Activated CD4-positive, alpha-beta T cell treated with anti-CD3 and anti-CD28 coated beads, Interleukin-2, amount 50 U/mL, for 1 hour (primary cell): ENCODE measurements at places on chromosomes 2 and 18.

- no peak for DNase-seq
Observed at GRCh38 chr2:16123421-16123820, 183.1 kb downstream of the MYCN start.

- DNase-seq = no peak
Observed at GRCh38 chr18:50097702-50098101, 97.2 kb downstream of the MYO5B start.

DNA sequence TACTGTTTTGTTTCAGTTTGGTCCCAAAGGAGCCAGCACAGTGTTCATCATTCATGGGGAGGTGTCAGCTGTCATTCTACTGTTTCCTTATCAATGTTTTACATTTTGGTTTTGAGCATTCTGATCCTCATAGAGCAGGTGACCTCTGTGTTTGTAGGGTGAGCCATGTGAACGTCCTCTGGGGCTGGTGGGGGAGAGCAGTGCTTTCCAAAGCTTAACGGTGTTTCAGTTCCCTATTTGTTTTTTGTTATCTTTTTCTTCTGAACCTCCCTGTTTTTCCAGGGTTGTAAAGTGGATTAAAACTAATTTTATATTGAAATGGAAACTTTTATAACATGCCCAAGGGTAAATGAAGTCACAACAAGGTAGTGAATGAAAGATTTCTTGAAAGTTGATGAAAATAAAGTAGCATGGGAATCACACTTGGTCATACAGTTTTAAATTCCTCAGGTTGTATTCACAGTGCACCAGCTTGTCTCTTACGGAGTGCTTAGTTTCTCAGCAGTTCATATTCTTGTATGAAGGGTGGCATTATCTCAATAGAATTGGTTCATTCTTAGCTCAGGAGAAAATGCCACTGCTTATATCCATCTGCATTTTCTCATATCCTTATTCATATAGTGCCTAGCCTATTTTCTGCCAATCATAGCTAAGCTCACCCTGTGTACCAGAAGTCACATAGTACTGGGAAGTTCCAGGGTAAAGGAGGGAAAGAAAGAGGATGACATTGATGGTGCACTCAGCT, 54.5 kb downstream of the MAP4K4 start:
- DNase-seq = no peak

- no peak for DNase-seq
Observed at GRCh38 chr2:48651158-48651790, 33.6 kb downstream of the GTF2A1L start.

DNA sequence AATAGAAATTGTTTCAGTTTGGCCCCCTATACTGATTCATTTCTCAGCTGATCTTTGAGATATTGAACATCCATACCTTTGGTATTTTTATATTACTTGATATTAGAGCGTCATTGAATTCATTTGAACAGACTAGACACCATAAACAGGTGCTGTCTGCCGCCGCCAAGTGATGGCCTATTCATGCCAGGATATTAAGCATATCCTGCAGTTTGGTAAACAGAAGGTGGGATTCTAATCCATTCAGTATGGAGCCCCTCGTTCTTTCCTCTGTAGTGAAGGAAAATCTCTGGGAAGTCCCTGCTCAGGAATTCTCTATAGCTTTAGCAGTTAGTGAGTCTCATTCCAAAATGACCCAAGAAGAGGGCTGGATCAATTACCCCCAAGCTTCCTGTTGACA, 23.0 kb upstream of the CD28 start:
- DNase-seq = no peak

GRCh38 chr2:185668710-185669109, 69.9 kb upstream of the FSIP2 start:
- no peak for DNase-seq

- DNase-seq = no peak
Observed at GRCh38 chr2:8536686-8537561, 144.9 kb upstream of the ID2 start.

- DNase-seq = no peak
Observed at GRCh38 chr2:65227020-65227455, 593 bp upstream of the ACTR2 start.

GRCh38 chr2:55518841-55519165, 715 bp upstream of the CFAP36 start:
- DNase-seq = no peak

- DNase-seq = no peak
Observed at GRCh38 chr2:236748801-236749200, 179.2 kb downstream of the ACKR3 start.

- no peak for DNase-seq
Observed at GRCh38 chr2:70125498-70125898, 38.2 kb downstream of the PCBP1 start.
